ENCODE measurements at places on chromosomes 5 and 9. TPM values are rescaled to one million over a fixed set of nuclear protein-coding genes. Genes with fewer than 3 reads are reported as not detected.

Gene RASGRF2
- polyA plus RNA-seq, result 12.0 TPM

Gene SLC27A6
- polyA plus RNA-seq, result 0.43 TPM

Gene SH3RF2
- 2.4 TPM for polyA plus RNA-seq

Gene TRIP13
- polyA plus RNA-seq, result 1.5 TPM

Gene FBXL17
- 11.2 TPM for polyA plus RNA-seq

Gene BTNL9
- 187 TPM for polyA plus RNA-seq

Gene PSAT1
- 2.6 TPM for polyA plus RNA-seq

Gene LRRC19
- polyA plus RNA-seq, result not detected

Gene ARAP3
- polyA plus RNA-seq, result 14.2 TPM

Gene DMRT2
- polyA plus RNA-seq, result 0.20 TPM

Gene NUTM2G
- polyA plus RNA-seq, result not detected

Gene FAT2
- 0.12 TPM for polyA plus RNA-seq

Gene PCDHA10
- not detected for polyA plus RNA-seq

Gene SPATA31A6
- not detected for polyA plus RNA-seq

Gene PFN3
- polyA plus RNA-seq, result not detected

Gene PRDM9
- not detected for polyA plus RNA-seq

Gene SLC34A3
- polyA plus RNA-seq, result 0.04 TPM

Gene HSDL2
- polyA plus RNA-seq, result 40.2 TPM

Gene ZDHHC11B
- 2.7 TPM for polyA plus RNA-seq

Gene PDE6A
- not detected for polyA plus RNA-seq

Gene SLC9A3
- polyA plus RNA-seq, result 1.5 TPM

Gene MARVELD2
- polyA plus RNA-seq, result 0.61 TPM

Gene NEURL1B
- 3.7 TPM for polyA plus RNA-seq

Gene CNTNAP3B
- polyA plus RNA-seq, result 1.7 TPM

Gene PCDHGA10
- 0.64 TPM for polyA plus RNA-seq

Gene NR2F1
- polyA plus RNA-seq, result 10.0 TPM

Gene FAM81B
- polyA plus RNA-seq, result 0.15 TPM

Gene TMEM250
- 14.9 TPM for polyA plus RNA-seq

Gene FPGS
- 52.1 TPM for polyA plus RNA-seq

Gene MSX2
- polyA plus RNA-seq, result 0.14 TPM

Gene SLC23A1
- polyA plus RNA-seq, result not detected

Gene HMCN2
- 0.98 TPM for polyA plus RNA-seq

Gene PCDHGA7
- 0.31 TPM for polyA plus RNA-seq
